Choroid plexus epithelial cell (primary cell): ENCODE measurements at places on chromosomes 4 and X.
A peak's percentile ranks its signal among the peaks of the same experiment; 100 is the strongest.

DNA sequence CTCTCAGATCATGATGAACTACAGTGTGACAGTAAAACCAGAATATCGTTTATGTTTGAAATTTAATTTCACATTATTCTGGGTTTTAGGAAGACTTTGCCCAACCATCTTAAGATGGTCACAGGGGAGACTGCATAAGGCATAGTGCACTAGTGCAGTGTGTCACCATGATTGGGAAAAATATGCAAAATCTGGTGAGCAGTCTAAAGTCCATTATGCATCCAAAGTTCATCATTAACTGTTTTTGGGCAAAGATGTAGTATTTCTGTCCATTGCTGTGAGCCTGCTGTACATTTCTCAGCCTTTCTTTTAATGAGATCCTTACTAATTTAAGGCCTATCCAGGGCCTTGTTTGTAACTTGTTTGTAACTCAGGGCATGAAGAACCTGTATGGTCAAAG, 11.3 kb upstream of the MFAP3L start:
- DNase-seq: no peak

GRCh38 chrX:130173190-130173895, 1.6 kb downstream of the RAB33A start:
- peak; percentile 84 for DNase-seq

DNA sequence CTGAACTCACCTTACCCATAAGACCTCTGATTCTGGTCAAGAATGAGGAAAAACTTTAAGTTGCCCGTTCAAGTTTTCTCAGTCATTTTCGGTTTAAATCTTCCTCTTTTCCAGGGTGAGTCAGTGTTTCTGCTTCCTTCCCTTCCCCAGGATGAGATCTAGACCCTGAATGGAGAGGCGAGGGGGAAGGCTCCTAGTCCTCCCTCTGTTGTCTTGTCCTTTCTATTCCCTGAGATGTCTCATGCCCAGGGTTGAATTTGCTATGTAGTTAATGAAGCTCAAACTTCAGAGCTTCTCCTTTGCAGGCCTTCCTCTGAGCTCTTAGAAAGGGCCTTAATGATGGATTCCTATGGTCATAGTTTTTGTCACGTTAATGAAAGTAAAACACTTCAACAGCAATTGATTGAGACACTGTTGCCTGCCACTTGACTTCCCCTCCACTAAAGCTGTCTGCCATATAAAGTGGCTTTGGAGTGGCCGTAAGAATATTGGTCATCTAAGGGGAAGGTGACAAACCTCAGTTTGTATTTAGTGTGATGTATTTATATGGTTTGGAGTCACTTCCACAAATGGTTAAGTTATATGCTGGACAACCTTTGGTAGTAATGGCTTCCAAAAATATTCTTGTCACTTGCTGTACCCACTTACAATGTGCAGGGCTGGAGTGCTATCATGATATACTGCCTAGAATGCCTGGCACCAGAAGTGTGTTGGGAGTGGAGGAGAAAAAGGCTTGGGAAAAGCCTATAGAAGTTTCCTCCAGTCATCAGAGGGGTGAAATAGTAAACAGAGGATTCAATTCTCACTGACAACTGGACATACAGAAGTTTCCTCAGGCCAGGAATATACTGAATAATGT, 24.3 kb upstream of the GPRIN3 start:
- no peak for DNase-seq

DNA sequence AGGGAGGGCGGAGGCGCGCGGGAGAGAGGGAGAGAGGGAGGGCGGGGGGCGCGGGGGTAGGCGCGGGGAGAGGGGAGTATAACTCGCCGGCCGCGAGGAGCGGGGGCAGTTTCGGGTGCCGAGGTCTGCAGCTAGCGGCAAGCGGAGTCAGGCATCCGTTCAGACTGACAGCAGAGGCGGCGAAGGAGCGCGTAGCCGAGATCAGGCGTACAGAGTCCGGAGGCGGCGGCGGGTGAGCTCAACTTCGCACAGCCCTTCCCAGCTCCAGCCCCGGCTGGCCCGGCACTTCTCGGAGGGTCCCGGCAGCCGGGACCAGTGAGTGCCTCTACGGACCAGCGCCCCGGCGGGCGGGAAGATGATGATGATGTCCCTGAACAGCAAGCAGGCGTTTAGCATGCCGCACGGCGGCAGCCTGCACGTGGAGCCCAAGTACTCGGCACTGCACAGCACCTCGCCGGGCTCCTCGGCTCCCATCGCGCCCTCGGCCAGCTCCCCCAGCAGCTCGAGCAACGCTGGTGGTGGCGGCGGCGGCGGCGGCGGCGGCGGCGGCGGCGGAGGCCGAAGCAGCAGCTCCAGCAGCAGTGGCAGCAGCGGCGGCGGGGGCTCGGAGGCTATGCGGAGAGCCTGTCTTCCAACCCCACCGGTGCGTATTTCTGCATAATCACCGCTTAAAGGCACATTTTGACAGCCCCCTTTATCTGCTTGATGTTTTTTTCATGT, at the start of gene POU4F2:
Gene POU4F2, plus strand, starts transcription at position 108 of the 720 bp plus-strand sequence. Its CDS starts 248 bp downstream, at position 356.
- peak; percentile 19 for DNase-seq

- no peak for DNase-seq
These were observed 52.6 kb downstream of the SULT1B1 start for GRCh38 chr4:69707807-69708206.

GRCh38 chr4:184826691-184827270, 1.0 kb upstream of the ACSL1 start:
- DNase-seq: no peak

DNA sequence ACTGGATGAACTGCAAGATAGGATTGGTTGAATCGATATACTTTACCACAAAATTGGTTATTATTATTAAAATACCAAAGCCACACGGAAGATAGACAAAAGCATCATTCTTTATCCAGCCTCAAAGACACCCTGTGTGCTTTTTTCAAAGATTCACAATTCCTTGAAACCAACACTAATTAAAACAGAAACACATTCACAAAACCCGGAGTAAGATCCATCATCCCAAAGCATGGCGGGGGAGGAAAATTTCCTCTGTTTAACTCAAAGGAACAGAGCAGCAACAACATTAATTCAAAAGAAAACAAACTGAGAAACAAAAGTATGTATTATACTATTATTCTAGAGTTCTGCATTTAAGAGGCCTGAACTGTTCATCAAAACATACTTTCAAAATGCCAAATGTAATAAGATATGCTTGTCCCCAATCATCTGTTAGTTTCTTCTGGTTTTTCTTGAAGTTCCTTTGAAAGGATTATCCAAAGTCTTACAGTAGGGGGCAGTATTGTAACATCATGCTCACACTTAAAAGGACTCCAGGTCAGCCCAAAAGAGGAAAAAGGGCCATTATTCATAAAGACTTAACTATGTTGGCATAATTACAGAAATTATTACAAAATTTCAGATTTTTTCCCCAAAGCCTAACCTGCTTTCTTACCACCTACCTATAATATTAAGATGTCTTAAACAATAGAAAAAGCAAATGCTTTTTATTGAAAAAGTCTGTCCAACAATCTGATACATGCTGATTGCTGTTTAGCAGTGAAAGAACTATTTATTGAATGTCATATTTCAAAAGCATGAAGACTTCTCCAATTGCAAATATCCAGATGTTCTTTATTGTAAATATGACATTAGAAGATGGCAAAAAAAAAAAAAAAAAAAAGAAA, 168.7 kb downstream of the SCFD2 start:
- DNase-seq: peak; percentile 95
